ENCODE measurements at places on chromosomes 6 and 20.

GRCh38 chr6:5984150-5985089, 22.3 kb downstream of the NRN1 start:
- DNase-seq, result no peak

GRCh38 chr6:90805619-90806155, 218.8 kb upstream of the MAP3K7 start:
- no peak for DNase-seq

DNA sequence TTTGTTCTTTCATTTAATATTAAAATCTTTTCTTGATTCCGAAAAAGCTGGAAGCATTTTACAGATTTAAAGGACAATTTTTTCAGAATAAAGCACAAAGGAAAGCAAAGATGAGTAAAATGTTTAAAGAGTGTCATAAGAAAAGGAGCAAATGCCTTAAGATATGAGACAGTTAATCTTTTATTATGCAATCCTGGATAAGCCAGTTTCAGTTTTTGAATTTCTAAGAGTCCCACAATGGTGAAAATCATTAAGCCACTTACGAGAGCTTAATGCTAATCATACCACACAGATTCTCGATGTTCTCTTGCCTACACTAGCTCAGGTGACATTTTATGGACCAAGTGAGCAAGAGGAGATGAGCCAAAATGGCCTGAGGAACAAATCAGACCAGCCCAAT, 103.7 kb upstream of the RNF217 start:
- DNase-seq, result no peak

DNA sequence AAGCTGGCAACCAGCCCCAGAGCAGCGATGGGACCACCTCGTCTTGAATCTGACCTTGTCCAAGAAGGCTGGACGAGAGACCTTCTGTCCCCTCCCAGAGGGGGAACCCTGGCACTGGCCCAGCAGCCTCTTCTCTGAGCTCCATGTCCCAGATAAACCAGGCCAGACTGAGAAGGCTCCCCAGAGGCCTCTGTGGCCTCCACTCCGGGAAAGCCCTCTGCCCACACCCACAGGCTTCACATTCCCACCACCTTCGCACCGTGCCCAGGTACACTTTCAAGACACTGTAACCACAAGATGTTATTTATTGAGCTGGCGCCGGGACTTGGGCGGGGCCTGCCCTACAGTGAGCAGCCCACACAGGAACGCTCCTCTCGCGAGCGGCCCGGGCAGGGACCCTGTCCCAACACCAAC, 33.2 kb downstream of the ADA start:
- no peak for DNase-seq

All from left hindlimb (tissue), 1 donor.